Pericardium fibroblast (primary cell): ENCODE measurements at places on chromosomes 7 and 10. TPM values are rescaled to one million over a fixed set of nuclear protein-coding genes. Genes with fewer than 3 reads are reported as not detected.

Gene TMEM270
- not detected in 2 replicates for total RNA-seq

Gene EPO
- not detected in 2 replicates for total RNA-seq

Gene BEND7
- total RNA-seq, result 0.43 and 1.6 TPM in 2 replicates

Gene NXPH1
- total RNA-seq, result not detected in 2 replicates

Gene NEURL1
- total RNA-seq, result under 0.01 and 2.4 TPM in 2 replicates
